ENCODE measurements at places on chromosomes 1 and 21. TPM values are rescaled to one million over a fixed set of nuclear protein-coding genes. Genes with fewer than 3 reads are reported as not detected.

Gene IL22RA1
- 0.09 TPM for total RNA-seq

Gene DHDDS
- total RNA-seq = 55.7 TPM

Gene LCE2B
- not detected for total RNA-seq

Gene FH
- 99.7 TPM for total RNA-seq

Gene HMCN1
- total RNA-seq = 106 TPM

Gene ICOSLG
- total RNA-seq = not detected

Gene PIGR
- not detected for total RNA-seq

Gene CFAP141
- not detected for total RNA-seq

Gene TRAF3IP3
- 0.65 TPM for total RNA-seq

Gene MAEL
- total RNA-seq = not detected

Gene FCRL2
- not detected for total RNA-seq

Gene ANKRD65
- 2.4 TPM for total RNA-seq

Gene RAB29
- 28.2 TPM for total RNA-seq

Gene SLFNL1
- 0.09 TPM for total RNA-seq

Gene SPATA21
- not detected for total RNA-seq

Gene HPDL
- 1.4 TPM for total RNA-seq

Gene CFH
- 517 TPM for total RNA-seq

Gene SMIM34
- total RNA-seq = 0.90 TPM

Gene C8B
- total RNA-seq = not detected

Gene GBP5
- not detected for total RNA-seq
